ENCODE measurements at places on chromosomes 2 and 18.

GRCh38 chr18:25146512-25146910, 205.5 kb downstream of the ZNF521 start:
- DNase-seq = no peak

- DNase-seq = no peak
Measured at GRCh38 chr2:204046145-204046544, 109.6 kb downstream of the ICOS start.

DNA sequence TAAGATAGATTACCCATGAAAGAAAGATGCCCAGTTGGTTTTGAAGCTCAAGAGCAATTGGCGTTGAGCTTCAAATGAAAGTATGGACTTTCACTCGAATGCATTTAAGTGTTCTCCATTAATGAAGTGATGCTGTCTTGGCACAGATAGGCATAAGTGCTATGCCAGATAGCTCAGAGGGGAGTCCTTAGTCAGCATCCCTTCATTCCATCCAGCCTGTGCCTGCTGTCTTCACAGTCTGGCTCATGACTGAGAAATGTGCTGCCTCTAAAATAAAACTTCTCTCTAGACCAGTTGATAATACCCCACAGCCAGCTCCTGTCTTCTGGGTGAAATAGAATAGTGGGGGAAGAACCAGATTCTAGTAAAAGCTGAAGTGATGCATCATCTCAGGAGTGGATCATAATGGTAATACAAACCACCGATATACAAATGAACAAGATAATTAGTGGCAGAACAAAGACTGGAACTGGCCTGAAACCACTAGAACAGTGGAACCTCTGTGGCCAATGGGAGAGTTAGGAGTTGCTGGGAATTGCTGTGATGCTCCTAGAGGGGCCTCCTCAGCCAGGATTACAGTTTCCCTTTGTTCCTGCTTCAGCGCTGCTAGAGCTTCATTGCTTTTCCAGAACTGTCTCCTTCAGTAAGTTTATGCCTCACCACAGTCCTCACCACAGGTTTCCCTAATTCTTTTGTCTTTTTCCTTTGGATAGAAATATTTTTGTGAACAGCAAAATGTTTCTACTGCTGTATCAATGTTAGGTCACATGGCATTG, 359.3 kb downstream of the KIAA1328 start:
- peak; percentile 6 for DNase-seq

DNA sequence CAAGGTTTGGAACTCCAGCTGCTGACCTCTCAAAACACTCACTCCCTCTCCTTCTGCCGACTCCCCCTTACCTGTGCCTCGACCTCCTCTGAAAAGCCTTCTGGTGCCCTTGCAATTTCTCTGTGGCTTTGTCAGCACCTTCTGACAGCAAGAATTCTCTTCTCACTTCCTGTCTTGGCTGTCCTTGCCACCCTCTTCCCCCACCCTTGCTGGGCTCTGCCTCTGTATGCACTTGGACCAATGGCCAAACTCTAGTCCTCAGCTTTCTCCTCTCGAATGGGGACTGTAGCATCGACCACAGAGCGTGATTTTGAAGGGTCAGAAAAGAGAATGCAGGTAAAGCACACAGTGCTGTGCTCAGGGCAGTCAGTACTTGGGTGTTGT, 99.0 kb downstream of the HS1BP3 start:
- DNase-seq = no peak

- no peak for DNase-seq
Measured at GRCh38 chr2:113124984-113125855, 2.2 kb upstream of the IL1RN start.

- no peak for DNase-seq
Measured at GRCh38 chr18:47758000-47758399, 172.5 kb downstream of the SMAD2 start.

DNA sequence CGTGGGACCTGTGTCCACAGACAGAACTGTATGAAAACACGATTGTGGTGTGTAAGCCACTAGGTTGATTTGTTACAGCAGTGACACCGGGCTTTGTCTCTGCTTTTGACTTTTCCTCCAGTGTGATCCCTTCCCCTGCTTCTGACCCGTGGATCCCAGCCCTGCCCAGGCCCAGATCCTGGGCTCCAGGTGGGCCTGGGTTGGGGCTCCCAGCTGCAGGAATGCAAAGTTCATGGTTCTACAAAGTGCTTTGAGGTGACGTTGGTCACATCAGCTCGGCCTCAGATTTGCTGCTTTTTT, 26.8 kb downstream of the HPCAL1 start:
- no peak for DNase-seq

DNA sequence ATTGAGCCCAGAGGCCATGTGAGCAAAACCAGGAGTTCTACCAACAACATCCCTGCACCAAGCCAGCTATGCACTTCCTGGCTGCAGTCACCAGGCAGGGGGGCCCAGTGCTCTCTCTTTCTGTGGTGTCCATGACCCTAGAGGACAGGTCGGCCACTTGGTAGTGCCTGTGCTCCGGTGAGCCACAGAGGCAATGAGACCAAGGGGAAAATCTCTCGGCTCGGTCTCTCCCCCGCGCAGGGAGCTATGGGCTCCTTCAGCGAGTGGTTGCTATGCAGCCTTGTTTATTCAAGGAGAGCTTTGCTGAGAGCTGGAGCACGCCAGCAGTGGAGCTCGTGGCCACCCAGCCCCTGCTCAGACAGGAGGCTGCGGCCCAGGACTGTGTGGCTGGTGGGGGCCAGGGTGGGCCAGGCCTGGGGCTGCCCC, at the start of gene TOGARAM2:
TSS of gene TOGARAM2 (plus strand) at position 283 of the 426 bp plus-strand sequence. CDS start 13,537 bp downstream, outside the sequence.
- peak; percentile 73 for DNase-seq

DNA sequence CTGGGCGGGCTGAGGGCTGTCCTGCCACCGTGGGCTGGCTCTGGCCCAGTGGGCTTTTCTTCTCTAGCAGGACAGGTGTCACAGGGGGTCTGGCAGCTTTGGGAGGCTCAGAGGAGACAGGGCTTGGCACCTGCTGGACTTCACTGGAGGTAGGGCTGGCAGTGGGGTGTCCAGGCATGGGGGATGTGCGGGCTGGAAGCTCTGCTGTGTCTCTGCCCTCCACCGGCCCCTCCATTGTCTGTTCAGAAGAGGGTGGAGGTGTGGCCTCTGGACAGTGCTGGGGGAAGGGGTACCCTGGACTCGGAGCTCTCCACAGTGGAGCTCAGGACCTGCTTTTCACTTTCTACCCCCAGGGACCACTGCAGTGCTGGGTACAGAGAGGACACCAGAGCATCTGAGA, 9.2 kb downstream of the PTPRN start:
- no peak for DNase-seq

- DNase-seq = no peak
Measured at GRCh38 chr2:106565599-106565998, 78.4 kb downstream of the CD8B2 start.

DNA sequence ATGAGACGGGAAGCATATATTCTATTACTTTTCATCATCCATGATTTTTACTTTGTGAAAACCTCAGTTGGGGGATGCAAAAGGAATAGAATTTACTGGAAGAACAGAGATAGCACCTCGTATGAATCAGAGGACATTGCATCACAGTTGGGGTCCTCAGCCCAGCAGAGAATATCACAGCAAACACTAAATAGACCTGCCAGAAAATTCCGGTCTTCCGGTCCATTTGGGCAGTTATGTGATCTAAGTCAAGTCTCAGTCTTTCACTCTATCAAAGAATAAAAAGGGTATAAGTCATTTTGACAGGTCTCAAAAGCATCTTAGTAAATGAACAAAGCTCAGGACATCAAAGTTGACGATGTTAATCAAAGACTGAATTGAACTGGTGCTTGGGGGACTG, 1100.6 kb downstream of the DPP10 start:
- DNase-seq = no peak

DNA sequence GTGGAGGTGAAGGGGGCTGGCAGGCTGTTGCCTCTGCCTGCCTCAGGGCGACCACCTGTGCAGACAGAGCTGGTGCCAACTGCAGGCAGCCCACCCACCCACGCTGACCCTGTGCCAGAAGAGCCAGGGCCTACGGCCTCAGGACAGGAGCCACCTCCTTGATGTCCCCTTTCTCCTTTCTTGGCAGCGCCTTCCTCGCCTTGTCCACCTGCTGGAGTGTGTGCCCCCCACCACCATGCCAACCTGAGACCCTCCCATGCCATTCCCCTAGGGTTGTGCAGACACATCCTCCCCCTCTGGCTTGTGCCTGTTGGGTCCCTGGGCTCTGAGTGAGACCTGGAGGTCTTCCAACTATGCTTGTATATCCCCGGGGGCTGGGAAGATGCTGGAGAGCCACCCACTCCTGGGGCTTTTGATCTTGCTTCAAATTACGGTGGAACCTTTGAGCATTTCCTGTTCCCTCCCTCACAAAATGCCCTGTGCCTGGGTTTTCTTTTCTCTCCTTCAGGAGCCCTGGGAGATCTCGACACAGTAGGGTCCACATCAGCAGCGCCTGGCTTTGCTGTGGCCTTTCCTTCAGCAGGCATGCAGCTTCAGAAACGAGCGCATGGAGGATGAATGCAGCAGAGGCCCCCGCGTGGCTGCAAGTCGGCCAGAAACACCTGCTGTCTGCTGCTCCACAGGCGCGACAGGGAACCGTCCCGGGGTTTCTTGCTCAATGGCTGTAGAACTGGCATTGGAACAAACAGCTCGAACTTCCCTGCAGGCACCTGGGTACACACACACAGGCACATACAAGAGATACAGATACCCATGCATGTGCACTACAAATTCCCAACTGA, 65.9 kb upstream of the SH3RF3 start:
- no peak for DNase-seq

DNA sequence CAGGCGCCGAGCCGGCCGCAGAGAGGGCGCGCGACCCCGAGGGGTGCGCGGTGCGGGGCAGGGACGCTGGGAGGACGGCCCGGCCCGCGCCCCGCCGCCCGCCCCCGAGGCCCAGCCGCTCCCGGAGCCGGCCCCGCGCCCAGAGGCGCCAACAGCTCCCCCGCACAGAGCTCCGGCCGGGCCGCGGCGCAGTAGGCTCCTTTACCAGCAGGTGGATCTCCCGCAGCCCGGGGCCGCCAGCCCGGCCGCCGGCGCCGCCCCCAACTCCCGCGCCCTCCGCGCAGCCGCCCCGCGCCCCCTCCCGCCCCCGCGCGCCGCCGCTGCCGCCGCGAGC, 258 bp downstream of the MGAT4A start:
- no peak for DNase-seq

DNA sequence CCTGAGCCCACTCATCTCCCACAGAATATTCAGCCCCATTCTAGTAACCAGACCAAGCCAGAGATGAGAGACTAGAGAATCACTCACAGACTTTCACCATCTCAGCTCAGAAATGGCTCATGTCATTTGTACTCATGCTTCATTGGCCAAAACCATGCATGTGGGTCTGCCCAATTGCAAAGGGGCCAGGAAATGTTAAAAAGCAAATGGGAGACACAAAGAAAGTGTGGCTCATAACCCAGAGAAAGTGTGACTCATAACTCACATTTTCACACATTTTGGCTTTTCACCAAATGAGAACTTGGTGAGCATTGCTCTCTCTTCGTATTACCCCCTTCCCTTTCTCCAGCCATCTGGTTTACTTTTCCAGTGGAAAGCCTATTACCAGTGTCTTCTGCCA, 66.2 kb downstream of the MDH1 start:
- DNase-seq = no peak

DNA sequence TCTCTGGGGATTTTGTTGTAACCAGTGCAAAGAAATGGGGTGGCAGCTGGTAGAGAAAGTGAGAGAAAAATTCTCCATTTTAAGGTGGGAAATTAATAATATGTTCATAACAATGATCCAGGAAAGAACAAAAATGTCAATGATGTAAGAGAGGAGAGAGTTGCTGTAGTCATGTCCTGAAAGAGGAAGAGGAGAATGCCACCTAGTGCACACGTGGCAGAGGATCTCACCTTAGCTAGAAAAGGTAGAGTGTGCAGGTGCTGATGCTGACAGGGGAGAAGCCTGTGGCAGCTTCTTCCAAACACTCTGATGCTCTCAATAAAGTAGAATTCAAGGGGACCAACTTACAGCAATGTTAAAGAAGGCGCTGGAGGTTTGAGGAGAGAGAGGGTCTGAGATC, 282.9 kb upstream of the PKDCC start:
- DNase-seq = no peak

DNA sequence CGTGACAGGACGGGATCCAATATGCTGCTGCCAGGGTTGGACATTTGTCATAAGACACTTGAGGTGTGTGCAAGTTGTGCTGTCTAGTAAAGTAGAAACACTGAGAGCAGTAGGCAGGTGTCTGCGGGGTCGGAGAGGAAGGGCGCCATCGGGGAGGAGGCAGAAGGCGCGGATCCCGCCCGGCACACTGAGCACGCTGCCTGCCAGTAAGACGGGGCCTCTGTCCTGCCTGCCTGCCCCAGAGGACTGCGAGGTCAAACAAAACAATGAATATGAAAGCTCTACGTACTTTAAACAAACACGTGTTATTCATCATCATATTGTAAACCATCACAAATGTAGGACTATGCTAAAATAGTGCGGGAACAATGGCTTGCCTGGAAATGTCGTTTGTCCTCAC, 349.3 kb upstream of the SALL3 start:
- no peak for DNase-seq

DNA sequence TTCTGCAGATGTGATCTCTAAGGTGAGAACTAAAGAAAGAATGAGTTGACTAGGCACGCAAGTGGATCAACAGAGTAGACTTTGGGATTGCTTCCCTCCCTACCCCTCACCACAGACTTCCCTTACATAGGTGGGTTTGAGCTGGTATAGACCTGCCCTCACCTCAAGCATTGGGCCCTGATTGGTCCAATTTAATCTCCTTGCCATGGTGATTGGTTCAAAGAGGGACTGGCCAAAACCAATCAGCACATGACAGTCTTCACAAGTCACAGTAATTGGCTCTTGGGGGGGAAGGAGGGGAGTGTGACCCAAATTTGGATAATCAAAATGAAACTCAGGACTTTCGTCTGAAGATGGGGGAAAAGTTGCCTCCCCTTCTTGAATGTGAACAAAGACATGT, 36.6 kb upstream of the LNPK start:
- DNase-seq = no peak

- no peak for DNase-seq
Measured at GRCh38 chr2:112699984-112700667, 20.7 kb upstream of the NT5DC4 start.

GRCh38 chr18:57523171-57523956, 63.1 kb downstream of the FECH start:
- DNase-seq = peak; percentile 32

- DNase-seq = no peak
Measured at GRCh38 chr2:234690569-234691213, 193.8 kb upstream of the ARL4C start.

GRCh38 chr2:221088506-221088905, 483.6 kb downstream of the EPHA4 start:
- DNase-seq = no peak

DNA sequence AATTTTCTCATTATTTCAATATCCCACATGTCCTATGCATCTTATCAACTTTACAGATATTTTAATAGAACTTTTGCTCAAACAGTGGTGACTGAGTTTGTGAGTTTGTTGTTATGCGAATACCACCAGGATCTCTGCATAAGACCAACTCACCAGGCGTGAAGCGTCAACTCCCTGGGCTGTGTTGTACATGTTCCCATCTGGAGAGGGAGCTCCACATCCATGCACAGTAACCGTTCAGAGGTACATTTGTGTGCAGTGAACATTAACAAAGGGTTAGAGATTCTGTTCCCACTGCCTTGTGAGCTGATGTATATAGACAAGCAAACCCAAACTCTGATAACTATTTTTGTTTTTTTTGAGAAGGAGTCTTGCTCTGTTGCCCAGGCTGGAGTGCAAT, 188.7 kb downstream of the MYT1L start:
- no peak for DNase-seq
